ENCODE measurements at places on chromosomes 5 and 9.

DNA sequence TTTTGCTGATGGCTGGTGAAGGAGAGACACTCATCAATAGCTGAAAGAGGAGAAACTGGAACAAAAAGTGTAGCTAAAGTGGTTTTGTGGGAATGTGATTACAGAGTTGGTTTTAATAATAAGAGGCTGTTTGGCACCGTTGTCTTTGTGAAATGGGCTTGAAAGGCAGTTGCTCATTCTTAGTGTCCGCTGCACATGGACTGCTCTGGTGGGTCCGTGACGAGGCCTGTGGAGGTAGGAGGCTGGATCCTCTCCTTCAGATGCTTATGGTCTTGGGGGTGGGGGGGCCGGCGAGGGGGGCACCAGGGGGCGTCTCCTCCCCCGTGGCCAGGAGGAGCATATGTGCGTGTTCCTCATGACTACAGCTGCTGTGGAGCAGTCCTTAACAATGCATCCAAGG, 29.8 kb downstream of the FUBP3 start:
- DNase-seq = no peak

DNA sequence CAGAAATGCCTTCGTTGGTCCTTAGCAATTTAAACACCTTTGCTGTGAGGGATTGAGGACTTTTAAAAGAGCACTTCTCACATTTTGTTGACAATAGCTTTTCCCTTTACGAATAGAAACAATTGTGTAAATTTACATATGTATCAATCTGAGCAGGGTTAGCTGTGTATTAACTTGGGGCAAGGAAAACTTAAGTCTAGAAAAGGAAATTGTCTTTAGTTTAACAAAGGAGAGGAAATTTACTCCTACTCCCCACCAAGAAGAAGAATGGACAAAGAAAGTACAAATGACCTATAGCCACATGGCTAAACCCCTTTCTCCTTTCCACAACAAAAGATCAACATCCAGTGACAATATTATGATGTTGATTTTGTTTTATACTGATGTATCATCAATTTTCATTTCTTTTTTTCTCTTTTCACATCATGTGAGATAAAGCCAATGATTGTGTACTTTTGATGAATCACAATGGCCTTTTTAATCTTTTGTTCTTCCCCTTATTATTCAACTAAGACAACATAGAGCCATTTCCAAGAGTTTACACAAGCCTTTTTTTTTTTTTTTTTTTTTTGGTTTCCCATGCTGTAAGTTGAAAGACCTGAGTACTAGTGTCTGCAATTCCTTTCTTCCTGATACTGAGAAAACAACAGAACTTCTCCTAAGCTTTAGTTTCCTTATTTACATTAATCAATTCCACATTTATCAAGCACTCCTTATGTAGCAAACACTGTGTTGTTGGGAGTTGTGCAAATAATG, 19.0 kb downstream of the FOXB2 start:
- no peak for DNase-seq

- no peak for DNase-seq
Observed at GRCh38 chr5:124537107-124537506, 209.3 kb downstream of the ZNF608 start.

GRCh38 chr9:128399861-128400260, 20.8 kb upstream of the CERCAM start:
- DNase-seq = no peak

GRCh38 chr9:98943682-98944056, at the start of gene COL15A1:
Gene COL15A1 (plus strand): TSS chr9:98943907. CDS start chr9:98944062, 155 bp downstream.
- no peak for DNase-seq

All from NCI-H187 treated with DMSO at 0.1 percent for 48 hours (cell line).